Activated T-cell treated with anti-CD3 and anti-CD28 coated beads for 24 hours (primary cell): ENCODE measurements at places on chromosomes 16 and 17.

DNA sequence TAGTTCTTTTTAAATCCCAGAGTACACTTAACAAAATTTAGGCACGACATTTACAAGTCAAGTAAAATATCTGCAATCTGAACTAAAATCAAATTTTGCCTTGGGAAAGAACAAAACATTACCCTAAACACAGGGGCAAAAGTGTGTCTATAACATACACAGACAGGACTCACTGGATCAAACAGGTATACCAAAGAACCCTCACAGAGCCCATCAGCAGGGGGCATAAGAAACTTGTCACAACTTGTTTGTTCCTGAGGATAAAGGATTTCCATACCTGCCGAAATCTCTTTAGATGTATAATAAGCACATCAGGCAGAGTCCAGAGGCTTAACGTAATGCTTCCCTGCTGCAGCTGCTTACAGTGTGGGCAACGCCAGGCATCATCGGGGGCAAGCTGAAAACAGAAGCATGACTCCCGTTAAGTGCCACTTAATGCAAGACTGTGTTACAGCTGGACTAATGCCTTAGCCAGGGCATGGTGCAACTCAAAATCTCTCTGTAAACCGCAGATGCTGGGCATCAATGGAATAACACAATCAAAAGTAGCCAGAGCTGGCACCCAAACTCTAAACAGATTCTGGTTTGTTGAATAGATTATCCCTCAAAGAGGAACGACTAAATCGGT is 67.0 kb downstream of the USP31 start:
- DNase-seq = no peak

GRCh38 chr17:1002412-1002753 is 5.5 kb downstream of the TIMM22 start:
- no peak for DNase-seq

DNA sequence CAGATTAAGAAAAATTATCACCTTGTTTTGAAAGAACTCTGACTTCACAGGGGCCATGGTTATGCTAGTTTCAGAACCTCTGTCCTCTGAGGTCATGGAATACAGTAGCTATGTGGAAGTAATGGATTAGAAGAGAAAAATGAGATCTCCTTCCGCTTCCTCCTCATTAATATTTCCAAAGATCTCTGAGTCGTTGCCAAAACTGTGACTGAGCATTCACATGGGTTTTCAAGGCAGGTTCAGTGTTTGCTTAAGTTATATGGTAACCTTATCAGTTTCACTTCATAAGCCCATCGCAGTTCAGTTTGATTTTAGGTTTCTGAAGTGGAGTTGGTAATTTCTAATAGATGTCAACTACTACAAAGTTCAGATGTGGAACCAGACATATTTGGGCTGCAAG is 321.2 kb upstream of the SOX9 start:
- no peak for DNase-seq

DNA sequence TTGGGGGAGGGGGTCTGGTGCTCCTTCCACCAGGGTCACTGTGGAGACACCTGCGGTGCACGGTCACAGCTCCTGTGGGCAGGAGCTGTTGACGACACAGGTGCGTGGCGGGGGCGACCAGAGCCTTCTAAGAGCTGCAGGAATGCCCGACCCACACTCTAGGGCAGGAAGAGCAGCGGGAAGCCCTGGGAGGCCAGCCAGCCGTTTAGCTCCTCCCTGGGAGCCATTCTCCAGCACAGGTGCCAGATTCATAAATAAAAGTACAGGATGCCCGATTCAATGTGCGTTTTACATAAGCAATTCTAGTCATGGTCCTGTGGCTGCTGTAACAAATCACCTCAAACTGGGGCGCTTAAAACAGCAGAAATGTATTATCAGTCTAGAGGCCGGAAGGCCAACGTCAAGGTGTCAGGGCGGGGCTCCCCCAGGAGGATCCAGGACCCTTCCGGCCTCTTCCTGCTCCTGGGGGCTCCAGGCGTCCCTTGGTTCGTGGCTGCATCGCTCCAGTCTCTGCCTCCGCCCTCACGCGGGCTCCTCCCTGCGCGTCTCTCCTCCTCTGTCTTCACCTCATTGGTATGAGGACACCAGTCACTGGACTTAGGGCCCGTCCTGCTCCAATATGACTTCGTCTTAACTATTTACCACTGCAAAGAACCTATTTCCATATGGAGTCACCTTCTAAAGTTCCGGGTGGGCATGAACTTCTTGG is 155.4 kb downstream of the FOXL1 start:
- DNase-seq = no peak

GRCh38 chr17:17300624-17301568 is 2.3 kb upstream of the NT5M start:
- peak; percentile 44 for DNase-seq

GRCh38 chr16:29842732-29843346 is 20.2 kb downstream of the CDIPT start:
- no peak for DNase-seq

GRCh38 chr17:9802294-9802693 is 10.9 kb upstream of the DHRS7C start:
- no peak for DNase-seq

GRCh38 chr17:31789707-31790505 is 69.1 kb downstream of the COPRS start:
- DNase-seq = no peak

DNA sequence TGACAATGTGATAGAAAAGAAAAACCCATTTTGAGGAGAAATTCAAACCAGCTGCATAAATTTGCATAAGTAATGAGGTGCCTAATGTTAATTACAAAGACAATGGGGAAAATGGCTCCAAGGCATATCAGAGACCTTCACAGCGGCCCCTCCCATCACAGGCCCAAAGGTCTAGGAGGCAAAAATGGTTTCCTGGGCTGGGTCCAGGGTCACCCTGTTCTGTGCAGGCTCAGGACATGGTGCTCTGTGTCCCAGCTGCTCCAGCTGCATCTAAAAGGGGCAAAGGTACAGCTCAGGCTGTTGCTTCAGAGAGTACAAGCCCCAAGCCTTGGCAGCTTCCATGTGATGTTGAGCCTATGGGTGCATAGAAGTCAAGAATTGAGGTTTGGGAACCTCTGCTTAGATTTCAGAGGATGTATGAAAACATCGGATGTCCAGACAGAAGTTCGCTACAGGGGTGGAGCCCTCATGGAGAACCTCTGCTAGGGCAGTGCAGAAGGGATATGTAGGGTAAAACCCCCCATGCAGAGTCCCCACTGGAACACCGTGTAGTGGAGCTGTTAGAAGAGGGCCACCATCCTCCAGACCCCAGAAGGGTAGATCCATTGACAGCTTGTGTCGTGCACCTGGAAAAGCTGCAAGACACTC is 40.6 kb downstream of the IKZF3 start:
- no peak for DNase-seq

DNA sequence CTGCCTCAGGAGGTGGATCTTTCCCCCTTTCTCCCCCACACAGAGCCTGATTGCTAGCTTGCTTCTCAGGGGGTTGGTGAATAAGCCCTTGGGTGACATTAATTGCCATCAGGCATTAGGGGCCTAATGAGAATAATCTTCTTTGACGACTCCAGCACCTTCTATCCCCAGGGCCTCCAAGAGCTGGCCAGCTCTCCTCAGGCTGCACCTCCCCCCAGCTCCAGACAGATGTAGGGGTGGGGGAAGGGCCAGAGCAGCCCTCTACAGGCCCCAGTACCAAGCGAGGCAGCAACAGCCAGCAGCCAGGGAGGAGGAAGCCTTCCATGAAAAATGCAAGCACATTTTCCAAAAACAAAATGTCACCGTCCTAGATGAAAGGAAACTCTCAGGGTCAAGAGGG is 1.4 kb upstream of the TMEM132E start:
- DNase-seq = no peak

GRCh38 chr17:61323003-61323908 is 76.4 kb upstream of the TBX2 start:
- DNase-seq = no peak

GRCh38 chr16:3091551-3091950 is 7.5 kb downstream of the ZSCAN10 start:
- DNase-seq = no peak
